ENCODE measurements at places on chromosomes 4 and X.

GRCh38 chr4:56860781-56861180 lies 39.3 kb upstream of the SPINK2 start:
- no peak for DNase-seq

- no peak for DNase-seq
Observed at GRCh38 chr4:148453833-148454232, 11.6 kb upstream of the NR3C2 start.

DNA sequence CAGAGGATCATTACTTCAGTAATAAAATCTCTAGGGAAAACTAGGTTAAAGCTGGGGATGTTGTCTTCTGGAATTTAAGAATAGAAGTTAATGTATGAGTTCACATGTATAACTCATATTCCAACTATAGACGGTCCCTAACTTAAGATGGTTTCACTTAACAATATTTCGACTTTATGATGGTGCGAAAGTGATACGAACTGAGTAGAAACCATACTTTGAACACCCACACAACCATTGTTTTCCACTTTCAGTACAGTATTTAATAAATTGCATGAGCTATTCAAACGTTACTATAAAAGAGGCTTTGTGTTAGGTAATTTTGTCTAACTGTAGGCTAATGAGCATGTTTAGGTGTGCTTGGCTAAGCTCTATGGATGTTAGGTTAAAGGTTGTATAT lies 38.7 kb downstream of the CCSER1 start:
- no peak for DNase-seq

GRCh38 chr4:26723216-26723615 lies 137.4 kb upstream of the STIM2 start:
- DNase-seq, result no peak

DNA sequence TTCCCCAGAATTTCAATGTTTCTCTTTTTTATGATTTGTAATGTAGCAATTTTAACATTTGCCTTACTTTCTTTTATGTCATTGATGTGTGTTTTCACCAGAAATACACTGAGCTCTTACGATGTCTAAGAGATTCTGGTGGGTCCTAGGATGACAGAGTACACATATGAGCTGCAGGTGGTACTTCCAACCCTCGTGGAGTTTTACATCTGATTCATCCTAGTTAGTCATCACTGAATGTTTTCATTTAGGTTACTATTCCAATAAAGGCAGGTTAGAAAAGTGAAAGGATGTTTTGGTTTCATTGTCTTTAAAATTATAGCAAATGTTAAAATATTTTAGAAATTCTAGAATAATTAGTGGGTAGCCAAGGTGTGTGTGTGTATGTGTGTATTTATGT lies 605.9 kb downstream of the ADGRL3 start:
- DNase-seq, result no peak

GRCh38 chrX:38089173-38089982 lies 83.0 kb downstream of the SYTL5 start:
- DNase-seq, result no peak

GRCh38 chrX:101265869-101266428 lies 25.2 kb downstream of the TAF7L start:
- DNase-seq, result no peak

- DNase-seq, result no peak
Observed at GRCh38 chrX:143634663-143635455, 1.0 kb downstream of the SLITRK4 start.

GRCh38 chr4:113572620-113573019 lies 188.9 kb downstream of the CAMK2D start:
- DNase-seq, result no peak

DNA sequence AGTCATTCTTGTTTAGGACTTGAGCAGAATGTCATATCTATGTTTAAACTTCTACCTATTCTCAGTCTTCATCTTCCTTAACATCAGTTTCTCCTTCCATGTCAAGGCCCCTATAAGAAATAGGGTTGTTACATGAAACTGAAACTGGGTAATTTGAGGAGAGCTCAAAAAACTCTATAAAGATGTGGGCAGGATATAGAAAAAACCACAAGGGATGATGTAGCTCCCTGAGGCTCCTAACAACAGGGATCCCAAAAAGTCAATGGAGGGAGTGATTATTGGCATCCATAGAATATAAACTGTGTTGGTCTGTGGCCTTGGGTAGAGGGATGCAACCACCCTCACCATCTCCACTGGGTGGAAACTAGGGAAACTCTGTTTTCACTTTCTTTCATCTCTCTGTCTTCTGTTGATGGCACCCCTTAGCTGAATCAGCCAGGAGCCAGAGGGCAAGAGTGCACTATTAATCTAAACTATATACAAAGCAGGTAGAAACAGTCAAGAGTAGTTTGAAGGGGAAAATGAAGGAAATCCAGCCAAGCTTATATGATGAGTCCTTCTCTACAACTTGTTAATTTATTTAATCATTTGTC lies 27.6 kb downstream of the C4orf54 start:
- DNase-seq, result no peak

DNA sequence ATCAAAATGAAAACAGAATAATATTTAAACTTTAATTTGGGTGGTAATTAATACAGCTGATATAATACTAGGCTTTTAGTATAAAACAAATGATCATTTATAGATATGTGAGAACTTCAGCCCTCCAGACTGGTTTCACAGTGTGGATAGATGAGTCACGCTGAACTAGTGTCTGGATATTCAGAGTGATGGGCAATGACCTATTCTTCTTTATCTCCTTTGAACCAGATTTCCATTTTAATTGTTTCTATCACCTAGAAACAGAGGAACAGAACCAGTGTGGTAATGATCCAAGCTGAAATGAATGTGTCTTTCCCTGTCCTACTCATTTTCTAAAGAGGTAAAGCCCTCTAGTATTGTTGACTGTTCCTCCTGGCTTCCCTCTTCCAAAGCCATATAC lies 155.2 kb upstream of the GK2 start:
- DNase-seq, result no peak

GRCh38 chrX:150258463-150259430 lies 104.4 kb upstream of the MAMLD1 start:
- no peak for DNase-seq

DNA sequence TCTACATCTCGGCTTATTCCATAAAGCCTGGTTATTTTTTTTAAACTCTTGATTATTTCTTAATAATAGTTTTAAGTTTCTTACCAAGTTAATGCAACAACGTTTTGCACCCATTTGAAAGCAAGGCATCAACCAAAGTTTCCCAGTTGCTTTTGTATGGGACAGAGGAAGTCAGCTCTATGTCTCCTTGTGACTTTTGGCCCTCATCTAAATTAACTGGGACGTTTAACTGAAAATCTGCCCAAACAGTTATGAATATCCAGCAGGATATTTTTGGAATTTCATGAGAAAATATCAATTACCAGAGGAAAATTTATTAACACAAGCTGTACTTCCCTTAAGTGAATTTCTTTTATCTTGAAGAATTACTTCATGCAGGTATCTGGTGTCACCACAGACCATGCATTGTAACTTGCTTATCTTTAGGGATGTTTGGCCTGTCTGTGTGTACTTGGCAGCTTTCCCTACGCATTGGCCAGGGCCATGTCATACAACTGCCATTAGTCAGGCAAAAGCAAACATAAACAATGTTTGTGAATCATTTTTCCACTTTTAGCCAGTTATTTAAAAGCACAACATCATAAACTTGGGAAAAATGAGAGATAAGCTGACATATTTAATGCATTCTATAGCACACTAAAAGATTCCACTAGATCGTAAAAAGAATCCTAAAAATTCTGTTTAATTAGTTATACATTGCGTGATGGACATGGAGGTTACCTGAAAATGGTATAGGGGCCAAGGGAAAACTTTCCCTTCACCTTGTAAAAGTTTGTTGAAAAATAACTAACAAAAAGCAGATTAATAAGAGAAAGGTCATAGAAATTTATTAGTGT lies 101.4 kb upstream of the PDE5A start:
- no peak for DNase-seq

DNA sequence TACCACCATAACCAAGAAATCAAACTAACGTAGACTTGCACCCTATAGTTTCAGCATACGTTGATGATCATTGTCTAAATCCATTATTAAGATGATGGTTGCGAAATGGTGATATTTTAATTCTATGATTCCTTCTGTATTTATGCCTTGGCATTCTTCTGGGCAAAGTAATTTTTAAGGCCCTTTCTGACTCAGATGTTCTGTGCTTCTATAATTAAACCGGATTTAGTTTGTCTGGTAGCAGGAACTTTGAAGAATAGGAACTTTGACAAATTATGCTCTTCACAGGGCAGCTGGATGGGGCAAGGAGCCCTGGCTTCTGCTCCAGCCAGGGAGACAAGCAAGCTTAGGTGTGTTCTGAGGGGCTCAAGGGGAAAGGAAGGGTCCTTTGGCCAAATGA lies 23.8 kb upstream of the PLAC1 start:
- no peak for DNase-seq

GRCh38 chrX:153378607-153379006 lies 22.5 kb downstream of the PNMA6E start:
- no peak for DNase-seq

GRCh38 chr4:111330786-111331185 lies 707.9 kb upstream of the PITX2 start:
- no peak for DNase-seq

GRCh38 chr4:10158333-10158942 lies 41.8 kb upstream of the WDR1 start:
- no peak for DNase-seq

DNA sequence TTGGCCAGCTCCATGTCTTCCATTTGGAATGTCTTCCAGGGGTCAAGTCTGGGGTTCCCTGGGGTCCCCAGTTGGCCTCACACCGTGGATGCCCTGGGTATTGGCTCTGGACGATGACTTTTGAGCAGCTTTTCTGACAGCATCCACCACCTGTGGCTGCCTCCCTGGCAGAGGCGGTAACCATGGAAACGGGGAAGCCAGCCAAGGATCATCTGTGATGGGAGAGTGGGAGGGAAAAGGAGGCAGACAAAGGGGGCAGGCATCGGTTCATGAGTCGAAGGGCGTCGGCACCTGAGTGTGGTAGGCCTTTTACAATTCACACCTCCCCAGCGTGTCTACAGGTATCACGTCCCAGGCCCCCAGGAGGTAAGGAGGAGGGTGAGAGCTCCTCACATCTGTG lies 152.2 kb downstream of the ASMT start:
- no peak for DNase-seq

DNA sequence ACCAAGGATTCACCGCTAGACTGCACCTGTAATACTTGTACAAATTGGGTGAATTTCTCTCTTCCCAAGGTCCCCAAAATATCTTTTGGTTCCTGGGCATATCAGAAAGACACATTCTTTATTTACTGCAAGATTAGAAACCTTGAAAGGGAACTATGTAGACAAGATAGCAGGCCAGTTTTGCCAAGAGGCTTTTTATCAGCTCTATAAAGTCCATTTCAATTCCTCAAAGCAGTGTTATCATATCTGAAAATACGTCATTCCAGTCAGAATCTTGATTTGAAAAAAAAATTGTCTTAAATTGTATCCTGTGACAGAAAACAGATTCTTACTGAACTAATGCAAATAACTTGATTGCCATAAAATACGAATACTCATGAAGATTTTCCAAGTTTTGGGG lies 37.0 kb upstream of the NSG1 start:
- no peak for DNase-seq

GRCh38 chrX:7147413-7147977 lies at the start of gene STS:
TSS of gene STS (plus strand) at chrX:7147712. CDS start at chrX:7253200, 105,488 bp downstream.
- peak; percentile 23 for DNase-seq

DNA sequence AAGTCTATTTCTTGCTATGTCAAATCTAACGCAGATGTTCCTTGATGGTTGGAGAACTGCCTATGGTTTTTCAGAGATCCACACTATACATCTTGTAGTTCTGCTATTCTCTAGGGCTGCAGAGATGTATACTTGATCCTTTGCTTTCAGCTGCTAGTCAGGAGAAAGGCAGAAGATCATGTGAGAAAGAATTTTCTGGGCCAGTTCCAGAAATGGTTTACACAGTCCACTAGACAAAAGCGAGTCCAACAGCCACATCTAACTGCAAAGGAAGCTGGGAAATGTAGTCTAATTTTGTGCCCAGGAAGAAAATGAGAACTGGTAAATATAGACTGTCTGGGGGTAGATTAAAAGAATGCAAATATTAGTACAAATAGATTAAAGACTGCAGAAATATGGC lies 394.3 kb upstream of the SLIT2 start:
- no peak for DNase-seq

DNA sequence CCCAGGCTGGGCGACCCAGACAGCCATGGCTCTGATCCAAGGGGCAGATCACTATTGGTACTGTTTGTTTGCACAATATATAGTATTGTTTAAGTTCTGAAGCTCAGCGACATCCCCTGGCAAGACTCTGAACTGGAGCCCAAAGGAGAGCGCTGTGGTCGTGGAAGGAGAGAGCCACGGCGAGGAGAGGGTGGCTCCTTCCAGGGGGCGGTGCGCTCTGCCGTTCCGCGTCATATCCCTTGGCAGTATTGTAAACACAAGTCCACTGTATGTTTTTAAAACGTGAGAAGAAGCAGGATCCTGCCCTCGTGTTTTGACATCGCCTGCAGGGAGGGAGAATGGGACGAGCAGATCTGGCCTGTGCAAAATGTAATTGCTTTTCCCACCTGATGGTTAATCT lies 185.5 kb downstream of the RAB28 start:
- no peak for DNase-seq

Data from omental fat pad (tissue), 4 donors.